ENCODE measurements at places on chromosomes 11 and 22. TPM values are rescaled to one million over a fixed set of nuclear protein-coding genes. Genes with fewer than 3 reads are reported as not detected.

- DNase-seq, result peak; percentile 53
Observed at GRCh38 chr22:43867839-43868635, 5.7 kb upstream of the SULT4A1 start.

DNA sequence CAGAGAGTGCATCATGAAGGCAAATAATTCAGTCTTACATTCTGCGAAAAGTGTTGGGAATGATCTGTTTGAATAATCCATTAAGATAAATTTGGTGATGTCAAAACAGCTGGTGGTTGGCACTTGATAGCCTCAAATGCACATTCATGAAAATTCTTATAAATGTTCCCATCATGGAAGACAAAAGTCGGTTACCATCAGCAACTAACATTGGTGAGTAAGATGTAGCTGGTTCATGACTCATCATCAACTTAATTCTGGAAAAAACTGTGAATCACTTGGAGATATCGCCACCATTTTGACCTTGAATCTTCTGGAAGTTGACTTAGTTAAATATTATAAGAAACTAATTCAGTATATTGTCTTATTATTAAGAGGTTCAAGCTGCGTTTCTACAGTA lies 11.2 kb downstream of the CRYBB1 start:
- no peak for DNase-seq

GRCh38 chr11:44923115-44923514 lies 27.6 kb downstream of the TP53I11 start:
- no peak for DNase-seq

DNA sequence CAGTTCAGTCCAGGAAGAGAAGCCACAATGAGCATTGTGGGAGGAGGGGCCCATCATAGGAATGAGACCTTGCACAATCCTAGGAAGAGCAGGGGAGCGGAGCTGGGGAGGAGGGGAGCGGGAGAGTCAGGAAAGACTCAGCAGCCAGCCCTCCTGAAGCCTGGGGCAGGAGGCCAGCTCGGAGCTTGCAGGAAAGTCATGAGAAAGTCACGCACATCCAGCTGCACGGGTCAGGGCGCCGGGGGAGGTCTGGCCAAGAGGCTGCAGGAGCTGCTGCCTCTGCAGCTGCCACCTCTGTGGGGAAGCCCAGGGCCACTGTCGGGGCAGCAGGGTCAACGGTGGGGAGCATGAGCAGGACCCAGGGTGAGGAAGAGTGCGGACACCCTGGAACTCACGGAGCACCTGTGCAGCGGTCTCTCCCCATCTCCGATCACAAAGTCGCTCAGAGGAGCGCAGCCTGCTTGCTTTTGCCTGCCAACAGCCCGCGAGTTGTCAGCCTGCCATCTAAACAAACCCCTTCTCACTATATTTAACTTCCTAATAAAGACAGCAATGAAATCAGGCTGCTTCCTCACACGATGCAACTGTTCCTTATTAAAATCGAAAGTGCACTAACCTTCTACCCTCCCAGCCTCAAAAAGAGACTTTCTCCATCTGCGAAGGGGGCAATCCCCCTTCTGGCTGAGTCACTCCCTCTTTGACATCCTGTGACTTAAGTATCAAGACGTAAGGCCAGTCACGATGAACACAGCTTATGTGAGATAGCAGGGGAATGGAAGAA lies 52.9 kb upstream of the RTL6 start:
- DNase-seq, result no peak

- no peak for DNase-seq
Observed at GRCh38 chr11:1927848-1928469, 8.5 kb downstream of the TNNT3 start.

DNA sequence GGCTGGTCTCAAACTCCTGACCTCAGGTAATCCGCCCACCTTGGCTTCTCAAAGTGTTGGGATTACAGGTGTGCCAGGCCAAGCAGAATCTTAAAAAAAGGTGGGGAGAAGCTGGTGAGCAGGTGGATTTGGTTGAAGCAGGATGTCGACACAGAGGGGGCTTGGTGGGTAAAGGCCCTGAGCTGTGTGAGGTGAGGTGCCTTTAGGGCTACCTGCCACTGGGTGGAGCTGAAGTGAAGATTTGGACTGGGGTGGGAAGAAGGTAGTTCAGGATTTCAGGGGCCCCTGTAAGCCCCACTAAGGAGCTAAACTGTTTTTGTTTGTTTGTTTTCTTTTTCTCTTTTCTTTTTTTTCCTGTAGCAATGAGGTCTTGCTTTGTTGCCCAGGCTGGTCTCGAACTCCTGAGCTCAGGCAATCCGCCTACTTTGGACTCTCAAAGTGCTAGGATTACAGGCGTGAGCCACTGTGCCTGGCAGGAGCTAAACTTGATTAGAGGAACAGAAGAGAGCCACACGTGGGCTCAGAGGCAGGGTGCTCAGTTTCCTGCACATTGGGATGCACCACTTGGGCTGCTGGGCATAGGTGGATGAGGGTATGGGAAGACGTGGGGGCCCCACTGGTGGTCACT lies 6.0 kb downstream of the P2RX6 start:
- no peak for DNase-seq

DNA sequence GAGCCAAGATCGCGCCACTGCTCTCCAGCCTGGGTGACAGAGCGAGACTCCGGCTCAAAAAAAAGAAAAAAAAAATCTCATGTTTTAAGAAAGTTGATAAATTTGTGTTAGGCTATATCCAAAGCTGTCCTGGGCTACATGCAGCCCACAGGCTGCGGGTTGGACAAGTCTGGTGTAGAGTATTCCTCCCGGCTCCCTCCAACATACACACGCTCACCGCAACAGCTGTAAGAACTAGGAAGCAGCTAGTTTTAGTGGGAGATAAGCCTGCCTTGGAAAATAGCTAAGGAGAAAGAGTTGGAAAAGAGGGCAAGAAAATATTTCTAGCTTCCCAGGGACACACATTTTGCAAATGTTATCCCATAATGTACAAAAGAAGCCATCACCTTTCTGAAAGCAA lies 46.6 kb downstream of the CELF1 start:
- DNase-seq, result no peak

GRCh38 chr11:65859095-65859811 lies 980 bp upstream of the MUS81 start:
- peak; percentile 96 for DNase-seq

GRCh38 chr22:22687638-22688500 lies 43.5 kb downstream of the GGTLC2 start:
- no peak for DNase-seq

DNA sequence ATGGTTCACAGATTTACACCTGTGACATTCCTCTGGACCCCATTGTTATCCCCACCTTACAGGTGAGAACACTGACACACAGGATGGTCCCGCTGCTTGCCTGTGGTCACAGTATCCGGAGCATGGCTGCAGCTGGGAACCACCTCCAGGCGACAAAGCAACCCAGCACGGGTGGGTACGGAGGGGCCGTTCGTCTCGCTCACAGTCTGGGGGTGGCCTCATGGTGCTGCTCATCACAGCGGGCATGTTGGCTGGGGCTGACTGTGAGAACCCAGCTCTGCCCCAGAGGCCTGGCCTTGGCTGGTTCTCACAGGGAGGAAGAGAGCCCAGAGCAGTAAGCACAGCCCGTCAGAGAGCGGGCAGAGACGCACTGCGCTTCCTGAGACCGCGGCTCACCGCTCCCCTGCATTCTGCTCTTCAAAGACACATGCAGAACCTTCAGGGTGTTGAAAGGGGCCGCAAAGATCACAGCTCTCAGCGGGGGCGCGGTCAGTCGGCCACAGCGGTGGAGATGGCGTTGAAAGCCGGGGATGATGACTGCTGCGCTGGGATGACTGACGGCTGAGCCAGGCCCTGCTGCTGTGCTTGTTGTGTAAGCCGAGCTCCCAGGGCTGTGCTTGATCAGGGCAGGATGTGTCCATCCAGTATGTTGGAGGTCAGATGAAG lies 423.0 kb downstream of the BRD1 start:
- no peak for DNase-seq

BCO2 gene
- 22.4 TPM for total RNA-seq

SLC37A2 gene
- total RNA-seq, result 1.1 TPM

FXYD6 gene
- 396 TPM for total RNA-seq

SMIM35 gene
- not detected for total RNA-seq

FOLR3 gene
- 1.8 TPM for total RNA-seq

MAP4K2 gene
- total RNA-seq, result 38.6 TPM

Measured in dorsolateral prefrontal cortex (tissue), 122 donors.